Liver (tissue), 10 donors: ENCODE measurements at places on chromosomes 3 and 15. TPM values are rescaled to one million over a fixed set of nuclear protein-coding genes. Genes with fewer than 3 reads are reported as not detected.

DNA sequence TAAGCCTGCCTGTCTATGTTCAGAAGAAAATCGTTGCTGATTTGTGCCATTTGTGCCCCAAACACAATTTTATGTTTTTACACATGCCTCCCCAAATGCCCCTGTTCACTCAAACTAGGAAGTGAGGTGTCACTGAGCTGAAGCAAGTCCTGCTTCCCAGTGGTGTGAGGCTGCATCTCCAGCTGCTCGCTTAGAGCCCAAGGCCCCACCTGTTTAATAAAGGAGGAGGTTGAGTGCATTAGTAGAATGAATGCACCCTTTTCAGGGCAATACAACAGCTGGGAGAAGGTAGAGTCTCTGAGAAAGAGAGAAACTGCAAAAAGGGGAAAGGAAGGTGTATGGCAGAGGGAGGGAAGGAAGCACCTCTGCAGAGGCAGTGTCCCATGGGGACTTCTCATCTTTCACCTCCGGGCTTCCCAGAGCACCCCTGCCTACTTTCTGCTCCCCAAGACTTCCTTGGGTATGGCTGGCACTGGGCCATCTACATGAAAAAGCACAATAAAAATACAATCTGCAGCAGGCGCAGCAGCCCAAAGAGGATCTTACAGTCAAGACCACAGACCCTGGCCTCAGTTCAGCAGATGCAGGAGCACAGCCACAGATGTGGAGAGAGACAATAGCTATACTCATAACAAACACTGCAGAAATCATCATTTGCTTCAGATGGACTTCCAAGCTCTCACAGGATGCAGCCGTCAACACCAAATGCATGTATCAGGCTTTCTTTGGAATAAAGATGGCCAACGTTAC is 165.9 kb downstream of the POLR2M start:
- H3K27ac ChIP-seq: no peak overlapping the region
- H3K4me1 ChIP-seq: no peaks in the 10 kb centered on the region
- no peaks in the 10 kb centered on the region for H3K36me3 ChIP-seq
- no peaks in the 10 kb centered on the region for H3K27me3 ChIP-seq
- no peak overlapping the region for H3K4me3 ChIP-seq

Gene ADIPOQ
- total RNA-seq: not detected

GRCh38 chr3:185727873-185728272 is 97.0 kb downstream of the IGF2BP2 start:
- no peak overlapping the region for H3K27ac ChIP-seq
- DNase-seq: no peak
- no peaks in the 10 kb centered on the region for H3K36me3 ChIP-seq
- no peak overlapping the region for H3K4me3 ChIP-seq
- H3K4me1 ChIP-seq: no peaks in the 10 kb centered on the region

Gene SUSD5
- total RNA-seq: 0.17 TPM

GRCh38 chr15:40787344-40787841 is 17.6 kb downstream of the C15orf62 start:
- no peak overlapping the region for H3K4me3 ChIP-seq
- DNase-seq: no peak
- peak overlapping the region; percentile 10 for H3K27ac ChIP-seq
- H3K4me1 ChIP-seq: peaks cover 9% of the 10 kb centered on the region

Gene GUCA1C
- total RNA-seq: not detected

DNA sequence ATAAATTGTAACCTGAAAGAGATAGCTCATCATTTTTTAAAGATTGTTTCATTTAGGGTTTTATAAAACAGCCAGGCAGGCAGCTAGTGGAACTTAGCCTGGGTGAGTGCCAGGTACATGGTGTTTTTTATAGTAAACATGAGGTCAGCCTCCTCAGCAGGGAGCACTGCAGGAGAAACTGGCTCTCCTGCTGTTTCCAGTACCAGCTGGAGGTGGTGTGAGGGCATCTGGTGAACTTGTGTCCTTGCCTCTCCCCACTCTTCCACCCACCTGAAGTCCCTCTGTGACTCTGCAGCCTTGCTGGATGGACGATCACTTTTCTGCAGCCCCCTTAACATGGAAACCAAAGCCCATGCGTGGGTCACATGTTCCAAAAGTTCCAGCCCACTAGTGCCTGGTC is 128.4 kb downstream of the FAM174B start:
- H3K27ac ChIP-seq: no peak overlapping the region
- H3K4me1 ChIP-seq: no peaks in the 10 kb centered on the region
- no peaks in the 10 kb centered on the region for H3K27me3 ChIP-seq
- DNase-seq: no peak

Gene BNC1
- 0.17 TPM for total RNA-seq

DNA sequence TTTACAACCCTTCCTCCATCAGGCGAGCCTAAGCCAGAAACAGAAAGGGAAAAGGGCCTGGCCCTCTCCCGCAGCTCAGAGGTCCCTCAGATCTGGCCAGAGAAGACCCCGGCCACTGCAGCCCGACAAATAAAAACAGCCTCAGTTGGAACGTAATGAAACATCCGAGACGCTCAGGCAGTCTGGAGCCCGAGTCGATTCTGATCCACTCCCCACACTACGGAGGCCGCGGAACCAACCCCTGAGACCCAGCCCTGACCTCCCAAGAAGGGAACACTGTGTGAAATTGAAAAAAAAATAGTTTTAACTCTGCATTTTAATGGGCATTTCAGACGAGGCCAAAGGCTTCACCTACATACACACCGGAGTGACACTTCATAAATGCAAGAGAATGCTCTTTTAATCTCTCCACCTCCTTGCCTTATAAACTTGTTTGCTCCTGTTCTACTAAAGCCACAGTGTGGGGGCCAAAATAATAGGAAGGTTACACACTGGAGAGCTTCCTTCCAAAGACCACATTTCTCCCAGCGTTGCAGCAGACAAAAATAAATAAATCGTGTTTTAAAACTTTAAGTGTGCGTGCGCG is 3.7 kb downstream of the MEIS2 start:
- no peak overlapping the region for H3K4me3 ChIP-seq
- H3K27me3 ChIP-seq: no peaks in the 10 kb centered on the region
- peaks cover 5% of the 10 kb centered on the region for H3K4me1 ChIP-seq
- H3K27ac ChIP-seq: no peak overlapping the region
